ENCODE measurements at places on chromosomes 16 and 17.

GRCh38 chr16:69514356-69514755 lies 51.4 kb upstream of the NFAT5 start:
- no peak for DNase-seq

DNA sequence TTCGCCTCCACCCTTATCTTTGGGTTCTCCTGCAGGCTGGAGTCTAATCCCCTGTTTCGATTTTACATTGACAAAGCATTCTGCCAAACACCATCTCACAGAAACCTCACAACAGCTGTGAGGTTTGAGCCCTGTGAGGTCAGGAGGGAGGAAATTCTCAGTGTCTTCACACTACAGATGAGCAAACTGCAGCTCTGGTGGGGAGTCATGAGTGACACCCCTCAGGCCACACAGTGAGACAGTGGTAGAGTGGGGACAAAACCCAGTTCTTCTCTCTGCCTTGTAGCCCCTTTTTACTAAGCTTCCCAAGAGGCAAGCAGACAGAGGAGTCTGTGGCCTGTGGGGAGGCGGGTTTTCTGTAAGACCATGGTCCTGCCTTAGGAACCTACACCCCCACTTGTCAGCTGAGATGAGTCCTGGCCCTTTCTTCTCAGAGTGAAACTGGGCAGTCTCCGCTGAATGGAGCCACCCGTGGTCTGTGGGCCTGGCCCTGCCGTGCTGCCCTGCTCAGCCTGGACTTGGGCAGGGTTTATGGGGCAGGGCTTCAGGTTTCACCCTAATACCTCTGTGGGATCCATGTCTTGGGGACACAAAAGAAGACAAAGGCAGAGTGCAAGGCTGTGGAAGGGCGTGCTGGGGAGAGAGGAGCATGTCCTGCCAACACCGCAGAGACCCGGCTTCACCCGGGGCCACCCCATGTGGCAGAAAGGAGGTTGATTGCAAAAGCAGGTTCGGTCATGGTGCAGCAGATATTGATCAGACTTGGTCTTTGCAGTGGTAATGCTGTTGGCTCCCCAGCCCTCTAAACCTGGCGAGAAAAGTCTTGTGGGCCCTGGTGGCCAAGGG lies 59.0 kb downstream of the ABR start:
- no peak for DNase-seq

- DNase-seq: no peak
These were observed 5.5 kb downstream of the TBKBP1 start for GRCh38 chr17:47699536-47699840.

GRCh38 chr17:66543526-66543925 lies 241.1 kb downstream of the PRKCA start:
- no peak for DNase-seq

- DNase-seq: no peak
These were observed 71.5 kb downstream of the WWP2 start for GRCh38 chr16:69833357-69834282.

DNA sequence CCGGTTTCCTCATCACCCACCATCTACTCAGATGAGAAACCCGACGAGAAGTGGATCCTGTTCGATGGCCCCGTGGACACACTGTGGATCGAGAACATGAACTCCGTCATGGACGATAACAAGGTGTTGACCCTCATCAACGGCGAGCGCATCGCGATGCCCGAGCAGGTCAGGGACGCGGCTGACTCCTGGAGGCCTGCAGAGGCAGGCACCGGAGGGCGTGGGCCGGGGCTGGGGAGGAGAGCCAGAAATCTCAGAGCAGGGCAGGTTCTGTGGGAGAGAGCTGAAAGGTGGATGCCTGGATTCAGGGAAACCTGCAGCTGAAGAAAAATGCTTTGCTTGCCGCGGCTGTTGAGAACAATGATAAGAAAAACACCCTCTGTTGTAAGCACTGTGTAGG lies 47.2 kb upstream of the KDM6B start:
- no peak for DNase-seq

- no peak for DNase-seq
These were observed 27.4 kb upstream of the KDM6B start for GRCh38 chr17:7806587-7806986.

DNA sequence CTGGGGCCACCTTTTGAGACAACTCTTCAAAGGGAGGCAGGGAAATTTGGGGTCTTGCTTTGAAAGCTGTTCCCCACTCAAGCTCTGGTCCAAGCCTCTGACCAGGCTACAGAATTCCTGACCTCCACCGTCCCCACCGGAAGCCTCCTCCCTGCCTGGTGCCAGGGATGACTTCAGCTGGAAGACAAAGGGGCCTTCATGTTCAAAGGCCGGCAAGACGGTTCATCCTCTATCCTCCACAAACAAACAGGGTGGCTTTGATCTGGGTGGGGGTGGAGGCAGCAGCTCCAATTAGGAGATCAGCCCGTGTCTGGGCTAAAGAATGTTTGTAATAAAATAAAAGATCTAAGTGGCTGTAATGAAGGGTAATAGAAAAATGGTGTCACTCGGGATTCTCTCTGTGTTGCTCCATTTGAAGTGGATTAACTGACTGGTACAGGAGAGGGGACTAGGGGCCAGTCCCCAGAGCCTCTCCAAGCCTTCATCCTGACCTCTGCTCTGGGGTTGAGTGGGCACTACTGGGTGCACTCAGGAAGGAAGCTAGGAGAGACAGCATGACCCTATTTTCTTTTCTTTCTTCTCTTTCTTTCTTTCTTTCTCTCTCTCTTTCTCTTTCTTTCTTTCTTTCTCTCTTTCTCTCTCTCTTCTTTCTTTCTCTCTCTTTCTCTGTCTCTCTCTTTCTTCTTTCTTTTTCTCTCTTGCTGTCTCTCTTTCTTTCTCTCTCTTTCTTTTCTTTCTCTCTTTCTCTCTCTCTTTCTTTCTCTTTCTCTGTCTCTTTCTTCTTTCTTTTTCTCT lies 27.5 kb upstream of the NKD1 start:
- DNase-seq: no peak
